Hair follicle dermal papilla cell (primary cell): ENCODE measurements at places on chromosomes 1 and 21. TPM values are rescaled to one million over a fixed set of nuclear protein-coding genes. Genes with fewer than 3 reads are reported as not detected.

Gene IL24
- 0.16 TPM in 1 of 2 replicates, not detected in the other for total RNA-seq

Gene BLACAT1
- 0.12 TPM in 1 of 2 replicates, not detected in the other for total RNA-seq

Gene AMY2A
- not detected in 2 replicates for total RNA-seq

Gene KCNQ4
- total RNA-seq, result 0.12 and 0.16 TPM in 2 replicates

Gene NBPF8
- 13.1 and 13.8 TPM in 2 replicates for total RNA-seq

Gene RHBG
- total RNA-seq, result not detected in 2 replicates

Gene SEMA4A
- 0.97 and 3.2 TPM in 2 replicates for total RNA-seq

Gene USF1
- 60.5 and 62.1 TPM in 2 replicates for total RNA-seq

Gene LAMTOR2
- total RNA-seq, result 24.8 and 27.1 TPM in 2 replicates

Gene MAP10
- 3.4 and 3.6 TPM in 2 replicates for total RNA-seq

Gene C1orf185
- total RNA-seq, result not detected in 2 replicates

Gene KLHL12
- 36.0 and 38.5 TPM in 2 replicates for total RNA-seq

Gene CACNA1S
- not detected in 2 replicates for total RNA-seq

Gene PTAFR
- total RNA-seq, result 0.12 and 0.16 TPM in 2 replicates

Gene PPOX
- 7.6 and 8.6 TPM in 2 replicates for total RNA-seq

Gene OR2M5
- total RNA-seq, result not detected in 2 replicates

Gene KRTAP10-3
- total RNA-seq, result not detected in 2 replicates

Gene SYT6
- under 0.01 TPM in 1 of 2 replicates, not detected in the other for total RNA-seq

Gene OR2T33
- total RNA-seq, result not detected in 2 replicates
